ENCODE measurements at places on chromosomes 1 and 21.

GRCh38 chr1:29634324-29634723, 398.0 kb downstream of the PTPRU start:
- DNase-seq, result no peak

DNA sequence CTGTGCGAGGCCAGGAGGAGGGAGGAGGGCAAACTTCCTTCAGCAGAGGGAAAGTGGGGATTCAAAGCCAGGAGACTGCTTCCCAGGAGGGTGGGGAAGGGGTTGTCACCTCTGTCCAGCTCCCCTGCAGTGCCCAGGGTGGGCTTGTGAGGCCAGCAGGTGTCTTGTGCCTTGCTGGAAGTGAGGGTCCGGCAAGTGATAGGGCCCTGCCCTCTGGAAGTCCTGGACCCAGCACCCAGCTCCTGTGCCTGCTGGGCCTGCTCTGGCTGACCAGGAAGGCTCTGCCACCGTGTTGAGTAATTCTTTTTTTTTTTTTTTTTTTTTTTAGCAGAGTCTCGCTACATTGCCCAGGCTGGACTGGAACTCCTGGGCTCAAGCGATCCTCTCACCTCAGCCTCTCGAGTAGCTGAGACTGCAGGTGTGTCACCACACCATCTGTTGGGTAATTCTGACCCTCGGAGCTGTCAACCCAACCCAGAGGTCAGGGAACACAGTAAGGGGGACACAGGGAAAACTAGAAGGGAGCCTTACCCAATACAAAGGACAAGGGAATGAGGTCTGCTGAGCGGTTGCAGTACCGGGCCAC, 1.0 kb downstream of the BEST4 start:
- no peak for DNase-seq

GRCh38 chr1:118333601-118334210, 148.7 kb upstream of the SPAG17 start:
- no peak for DNase-seq

GRCh38 chr1:67597336-67597735, 87.7 kb upstream of the GADD45A start:
- no peak for DNase-seq

GRCh38 chr21:45994759-45995685, 13.5 kb downstream of the COL6A1 start:
- DNase-seq, result no peak

DNA sequence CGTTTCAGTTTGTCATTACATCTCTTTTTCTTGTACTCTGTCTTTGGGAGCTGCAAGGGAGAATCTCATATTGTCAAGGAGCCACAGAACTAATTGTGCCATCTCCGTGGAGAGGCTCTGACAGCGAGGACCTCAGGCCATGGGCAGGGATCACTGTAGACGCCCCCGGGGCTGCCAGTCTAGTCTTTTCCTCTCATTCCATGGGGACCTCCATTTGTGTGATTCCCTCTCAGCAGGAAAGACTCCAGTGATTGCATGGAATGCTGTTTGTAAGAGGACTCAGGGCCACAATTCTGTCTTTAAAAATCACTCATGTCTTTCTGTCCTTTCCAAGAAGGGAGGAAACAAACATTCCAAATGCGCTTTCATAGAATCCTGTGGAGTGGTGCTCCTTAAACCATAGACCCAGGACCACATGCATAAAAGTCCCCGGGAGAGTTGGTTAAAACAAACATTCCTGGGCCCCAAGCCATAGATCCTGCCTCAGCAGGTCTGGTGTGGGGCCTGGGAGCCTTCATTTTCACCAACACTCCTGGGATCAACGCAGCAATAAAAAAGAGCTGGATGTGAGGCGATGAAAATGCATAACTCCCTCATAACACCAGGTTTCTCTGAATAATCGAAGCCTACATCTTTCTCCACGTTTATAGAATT, 104.5 kb downstream of the ZP4 start:
- no peak for DNase-seq

DNA sequence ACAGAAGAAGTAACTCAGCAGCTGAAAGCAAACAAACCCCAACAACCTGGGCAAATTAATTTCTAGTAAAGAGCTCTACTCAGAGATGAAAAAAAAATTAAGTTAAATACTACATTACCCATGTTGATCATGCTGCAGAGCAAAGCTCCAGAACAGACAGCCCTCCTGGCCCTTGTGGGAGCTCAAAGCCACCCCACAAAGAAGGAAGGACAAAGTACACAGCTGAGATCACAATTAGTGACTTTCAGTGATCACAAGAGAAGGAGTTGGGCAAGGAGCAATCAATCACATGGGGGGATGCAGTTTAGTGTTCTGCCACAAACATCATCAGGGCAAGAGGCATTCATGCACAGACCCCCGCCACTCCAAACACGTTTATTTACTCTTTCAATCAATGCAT, 114.2 kb downstream of the DAB1 start:
- no peak for DNase-seq

GRCh38 chr21:33655588-33656221, 13.4 kb downstream of the ITSN1 start:
- DNase-seq, result no peak

GRCh38 chr1:200351826-200352549, 57.8 kb downstream of the ZNF281 start:
- peak; percentile 82 for DNase-seq

- no peak for DNase-seq
Measured at GRCh38 chr1:84202126-84202525, 58.1 kb downstream of the PRKACB start.

GRCh38 chr1:199064971-199065370, 426.1 kb downstream of the PTPRC start:
- DNase-seq, result no peak

DNA sequence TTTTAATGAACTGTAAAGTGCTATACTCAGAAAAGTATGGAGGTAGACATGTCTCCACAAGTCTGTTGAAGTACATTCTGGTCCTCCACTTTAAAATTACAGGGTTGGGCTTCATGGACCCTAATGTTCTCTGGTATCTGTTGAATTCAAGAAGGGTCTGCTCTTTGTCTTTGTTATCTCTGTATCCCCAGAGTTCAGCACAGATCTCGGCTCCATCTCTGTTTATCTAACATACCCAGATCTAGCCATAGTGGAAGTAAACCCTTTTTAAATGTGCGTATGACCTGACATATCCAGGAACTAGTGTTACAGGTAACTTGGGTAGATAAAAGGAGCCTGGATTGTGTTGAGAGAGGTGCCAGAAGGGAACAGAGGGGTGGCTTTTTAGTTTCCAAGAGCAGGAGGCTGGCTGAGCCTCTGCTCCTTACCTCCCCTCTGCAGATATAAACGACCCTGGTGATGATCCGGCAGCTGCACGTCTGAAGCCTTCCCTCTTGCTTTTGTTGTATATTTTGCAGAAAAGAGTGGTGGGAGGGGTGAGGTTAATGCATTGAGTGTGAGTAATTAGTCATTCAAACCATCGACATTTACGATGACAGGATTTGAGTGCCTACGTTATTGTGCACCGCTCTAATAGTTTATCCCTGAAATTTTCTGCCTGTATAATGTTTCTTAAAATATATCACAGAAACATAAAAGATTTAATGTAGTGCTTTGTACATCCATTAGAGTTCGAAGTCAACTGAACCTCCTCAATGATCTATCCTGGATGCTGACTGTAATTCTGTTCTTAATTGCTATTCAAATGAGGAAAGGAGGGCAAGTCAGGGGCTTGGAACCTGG, 30.8 kb downstream of the ELAVL4 start:
- DNase-seq, result no peak

DNA sequence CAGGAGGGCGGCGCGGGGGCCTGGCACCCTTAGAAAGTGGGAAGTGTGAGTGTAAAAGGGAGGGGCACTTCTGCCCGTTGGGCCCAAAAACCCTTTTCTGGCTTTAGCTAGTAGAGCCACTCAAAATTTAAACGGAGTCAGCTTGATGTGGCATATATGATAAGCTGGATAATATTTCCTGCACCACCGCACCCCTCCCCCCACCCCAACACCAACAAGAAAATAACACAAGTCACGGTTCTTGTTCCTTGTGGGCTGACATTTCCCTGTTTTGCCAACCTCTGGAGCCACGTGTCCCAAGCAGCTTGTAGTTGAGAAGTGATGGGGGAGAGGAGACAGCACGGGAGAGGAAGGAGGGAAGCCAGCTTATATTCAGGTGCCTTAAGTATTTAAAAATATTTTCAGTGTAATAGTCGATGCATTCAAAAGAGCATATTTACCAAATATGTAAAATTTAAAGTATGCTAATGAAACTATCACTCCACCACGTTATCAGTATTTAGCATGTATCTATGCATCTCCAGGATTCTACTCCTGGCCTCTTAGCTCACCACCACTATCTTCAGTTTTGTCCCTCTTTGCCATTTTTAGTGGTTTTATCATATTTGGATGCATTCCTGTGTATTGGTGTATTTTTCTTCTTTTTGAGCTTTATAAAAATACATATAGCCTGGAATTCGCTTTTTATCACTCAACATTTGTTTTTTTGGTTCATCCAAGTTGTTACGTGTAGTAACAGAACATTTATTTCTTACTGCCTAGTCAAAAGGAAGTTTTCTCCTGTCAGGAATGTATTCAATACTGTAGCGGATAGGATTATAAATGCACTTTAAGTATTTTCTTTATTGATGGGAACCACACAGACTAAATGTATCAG, 773 bp upstream of the DDX59 start:
- DNase-seq, result peak; percentile 48

- peak; percentile 50 for DNase-seq
Measured at GRCh38 chr1:214427871-214428277, 123.5 kb downstream of the PTPN14 start.

- DNase-seq, result no peak
Measured at GRCh38 chr1:49416758-49417157, 607.0 kb downstream of the AGBL4 start.

GRCh38 chr21:44893948-44894656, 20.6 kb upstream of the PTTG1IP start:
- DNase-seq, result no peak

DNA sequence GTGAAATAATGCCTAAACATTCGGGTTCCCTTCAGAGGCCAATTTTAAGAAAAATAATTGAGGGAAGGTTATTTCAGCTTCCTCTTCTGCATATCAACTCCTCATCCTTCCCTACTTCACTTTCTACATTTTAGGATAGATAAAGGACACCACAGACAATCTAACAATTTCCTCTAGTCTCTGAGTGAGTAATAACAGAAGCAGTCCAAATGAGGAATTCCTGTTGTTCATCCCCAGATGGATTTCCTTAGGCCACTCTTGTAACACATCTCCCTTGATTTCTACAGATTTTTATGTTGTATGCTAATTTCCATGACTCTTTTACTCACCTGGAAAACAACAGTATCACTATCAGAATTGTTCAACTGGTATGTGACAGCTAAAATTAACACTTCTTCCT, 87.7 kb upstream of the LYPLAL1 start:
- DNase-seq, result peak; percentile 20

DNA sequence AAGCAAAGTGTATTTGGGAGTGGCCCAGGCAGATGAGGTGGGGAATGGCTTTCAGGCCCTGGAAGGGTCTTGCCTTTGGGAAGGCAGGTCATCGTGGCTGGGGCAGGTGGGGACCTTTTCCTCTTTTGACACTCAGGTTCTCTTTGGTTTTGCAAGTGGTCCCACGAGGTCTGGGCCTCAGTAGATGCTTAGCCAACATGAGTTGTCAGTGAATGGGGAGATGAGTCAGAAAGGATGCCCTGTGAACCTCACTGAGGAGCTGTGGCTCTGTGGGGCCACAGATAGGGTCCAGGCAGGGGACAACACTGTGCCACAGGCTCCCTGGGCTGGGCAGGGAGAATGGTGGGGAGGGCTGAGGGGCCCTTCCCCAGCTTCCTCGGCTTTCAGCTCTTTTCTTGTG, 19.0 kb downstream of the ARHGEF10L start:
- no peak for DNase-seq

DNA sequence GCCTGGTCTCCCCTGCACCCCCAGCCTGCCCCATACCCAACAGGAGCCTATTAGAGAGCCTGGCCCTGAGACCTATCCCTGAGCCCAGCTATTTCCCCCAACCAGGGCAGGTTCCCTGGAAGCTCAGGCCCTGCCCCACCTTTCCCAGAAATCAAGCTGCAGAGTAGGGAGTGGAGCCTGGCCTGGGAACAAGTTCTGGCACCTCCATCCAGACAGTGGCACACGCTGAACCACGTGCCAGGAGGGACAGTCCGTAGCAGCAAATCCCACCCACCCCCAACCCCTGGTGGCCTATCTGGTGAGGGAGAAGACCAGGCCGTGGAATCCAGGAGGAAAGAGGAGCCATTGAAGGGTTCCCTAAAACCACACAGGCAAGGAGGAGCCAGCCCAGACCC, 22.6 kb downstream of the TNNT2 start:
- no peak for DNase-seq

DNA sequence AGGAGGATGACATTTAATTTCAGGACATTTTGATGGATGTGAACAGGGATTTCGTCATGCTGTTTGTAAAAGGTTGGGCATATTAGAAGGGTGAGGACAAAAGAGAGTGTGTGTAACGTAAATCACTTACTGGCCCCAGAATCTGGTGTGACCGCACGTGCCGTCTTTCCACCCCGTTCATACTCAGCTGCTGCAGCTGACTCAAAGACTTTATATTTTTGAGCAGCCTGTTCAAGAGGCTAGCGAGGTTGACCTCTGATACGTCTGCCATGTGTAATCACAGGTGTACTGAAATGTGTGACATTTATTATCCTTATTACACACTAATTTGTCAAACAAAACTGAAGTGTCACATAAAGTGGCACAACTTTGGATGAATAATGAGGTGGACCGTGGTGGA, 66.5 kb upstream of the ERRFI1 start:
- DNase-seq, result no peak
